ENCODE measurements at places on chromosomes 6 and 20.

DNA sequence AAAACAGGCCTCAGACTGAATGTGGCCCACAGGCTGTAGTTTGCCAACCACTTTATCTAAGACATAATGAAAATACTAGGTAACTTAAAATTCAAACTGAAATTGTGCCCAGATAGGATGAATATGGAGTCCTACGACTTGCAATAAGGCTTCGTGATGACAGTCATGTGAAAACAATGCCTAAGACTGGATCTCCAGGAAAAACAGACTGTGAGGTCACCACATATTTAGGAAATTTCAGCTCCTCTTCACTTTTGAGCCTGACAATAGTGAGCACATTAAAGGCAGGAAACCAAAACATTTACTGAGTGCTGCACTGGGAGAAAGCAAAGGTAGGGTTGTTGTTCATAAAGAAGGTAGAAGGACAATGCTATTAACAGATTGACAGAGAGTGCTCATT lies 50.0 kb downstream of the RTN4IP1 start:
- no peak for DNase-seq

DNA sequence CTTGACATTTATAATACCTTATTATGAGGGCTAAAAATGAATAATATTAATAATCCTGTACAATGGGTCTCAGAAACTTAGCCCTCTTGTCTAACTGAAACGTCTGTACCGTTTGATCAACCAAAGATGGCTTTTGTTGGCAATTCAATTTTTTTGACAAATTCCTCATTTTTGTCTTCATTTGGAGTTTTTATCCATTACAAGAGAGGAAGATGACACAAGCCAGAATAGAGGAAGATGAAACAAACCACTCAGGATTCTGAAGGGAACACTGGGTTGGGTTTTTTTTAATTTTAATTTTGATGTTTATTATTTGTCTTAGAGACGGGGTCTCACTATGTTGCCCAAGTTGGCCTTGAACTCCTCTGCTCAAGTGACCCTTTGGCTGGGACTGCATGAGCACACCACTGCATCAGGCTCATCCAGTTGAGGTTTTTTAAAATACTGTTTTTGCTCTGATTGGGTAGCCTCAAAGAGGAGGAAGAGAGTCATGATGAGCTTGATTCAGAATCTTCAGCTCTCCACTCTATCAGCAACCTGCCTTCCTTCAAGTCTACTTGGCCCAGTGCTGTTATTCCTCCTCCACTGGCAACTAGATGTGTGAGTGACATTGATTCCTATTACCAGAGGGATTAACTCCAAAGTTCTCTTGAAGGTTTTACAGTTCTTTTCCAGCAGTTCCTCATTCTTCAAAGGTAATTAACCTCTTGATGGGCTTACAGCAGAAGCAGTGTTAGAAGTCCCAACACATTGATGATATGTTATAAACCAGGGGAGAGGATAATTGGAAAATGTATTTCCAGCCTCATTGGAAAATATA lies 71.3 kb downstream of the ATXN1 start:
- no peak for DNase-seq

- DNase-seq, result no peak
Measured at GRCh38 chr6:127404133-127404532, 55.1 kb downstream of the KIAA0408 start.

DNA sequence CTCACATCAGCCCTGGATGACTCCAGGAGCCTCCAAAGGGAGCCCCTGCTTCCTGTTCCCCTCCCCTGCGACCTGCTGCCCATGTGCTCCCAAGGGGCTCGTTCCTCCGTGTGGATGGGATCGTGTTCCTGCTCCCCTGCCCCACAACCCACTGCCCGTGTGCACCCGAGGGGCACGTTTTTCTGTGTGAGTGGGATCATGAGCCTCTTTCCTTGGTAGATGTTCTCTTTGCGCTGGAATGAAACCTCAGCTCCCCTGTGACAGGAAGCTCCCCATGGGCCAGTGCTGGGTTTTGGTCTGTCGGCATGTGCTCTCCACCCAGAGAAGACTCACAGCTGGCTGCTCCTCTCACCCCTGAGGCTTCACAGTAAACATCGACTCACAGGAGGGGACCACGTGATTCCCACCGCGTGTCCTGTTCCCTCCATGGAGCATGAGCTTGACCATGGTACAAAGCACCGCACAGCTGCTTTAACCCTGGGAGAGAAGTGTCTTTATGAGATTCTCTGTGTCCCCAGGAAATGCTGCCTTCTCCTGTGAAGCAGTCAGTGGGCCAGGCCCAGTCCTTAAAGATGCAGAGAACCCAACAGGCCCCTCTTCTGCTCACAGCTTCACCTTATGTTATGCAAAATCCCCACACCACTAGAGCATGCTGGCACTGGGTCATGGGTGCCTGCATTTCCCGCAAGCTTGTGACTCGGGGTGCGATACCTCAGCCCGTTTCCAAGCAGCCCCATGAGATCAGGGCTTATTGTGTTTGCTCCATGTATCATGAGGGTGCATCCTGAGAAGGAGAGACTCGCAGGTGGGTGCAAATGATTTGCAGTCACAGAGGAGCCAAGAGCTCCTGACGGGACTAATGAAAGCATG lies 215.1 kb downstream of the ERMARD start:
- no peak for DNase-seq

DNA sequence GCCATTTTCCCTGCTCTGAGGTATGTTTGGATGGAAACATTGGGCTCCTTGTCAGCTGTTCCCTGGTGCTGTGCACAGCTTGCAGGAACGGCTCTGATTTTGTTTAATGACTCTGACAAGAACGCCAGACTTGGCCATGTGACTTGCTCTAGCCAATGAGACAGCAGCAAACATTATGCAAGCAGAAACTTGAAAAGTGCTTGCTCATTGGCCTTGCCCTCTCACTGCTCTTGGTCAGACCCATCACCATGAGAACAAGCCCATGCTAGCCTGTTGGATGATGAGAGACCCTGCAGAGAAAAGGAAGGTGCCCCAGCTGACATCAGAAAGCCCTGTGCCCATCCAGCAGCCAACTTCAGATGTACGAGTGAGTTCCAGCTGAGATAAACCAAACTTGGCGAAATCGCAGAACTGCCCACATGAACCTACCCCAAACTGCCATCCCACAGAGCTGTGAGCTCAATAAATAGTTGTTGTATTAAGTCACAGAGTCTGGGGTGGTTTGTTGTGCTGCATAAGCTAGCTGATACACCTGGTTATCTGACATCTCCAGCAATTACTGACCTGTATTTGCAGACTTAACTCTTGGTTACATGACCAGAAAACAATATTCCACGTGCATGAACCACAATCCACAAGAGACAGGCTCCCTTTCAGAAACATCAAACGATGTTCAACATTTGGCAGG lies 96.9 kb downstream of the JPH2 start:
- no peak for DNase-seq

GRCh38 chr6:46016063-46016608 lies 476 bp upstream of the CLIC5 start:
- DNase-seq, result no peak

GRCh38 chr6:24692848-24693592 lies 25.9 kb downstream of the C6orf62 start:
- DNase-seq, result no peak

DNA sequence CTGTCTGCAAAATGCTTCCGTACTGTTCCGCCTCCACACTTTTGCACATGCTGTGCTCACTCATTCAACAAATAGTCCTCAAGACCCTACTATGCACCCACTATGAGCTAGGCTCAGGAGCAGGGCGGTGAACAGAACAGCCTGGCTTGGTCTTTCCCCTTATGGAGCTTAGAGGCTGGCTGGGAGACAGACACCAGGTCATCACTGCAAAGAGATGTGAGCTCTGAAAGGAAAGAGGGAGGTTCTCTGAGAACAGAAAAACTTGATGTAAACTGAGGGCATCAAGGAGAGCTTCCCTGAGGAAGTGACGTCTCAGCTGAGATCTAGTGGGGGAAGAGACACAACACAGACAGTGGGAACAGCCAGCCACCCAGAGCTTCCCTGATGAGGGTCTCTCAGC lies 31.0 kb upstream of the TGM2 start:
- no peak for DNase-seq

DNA sequence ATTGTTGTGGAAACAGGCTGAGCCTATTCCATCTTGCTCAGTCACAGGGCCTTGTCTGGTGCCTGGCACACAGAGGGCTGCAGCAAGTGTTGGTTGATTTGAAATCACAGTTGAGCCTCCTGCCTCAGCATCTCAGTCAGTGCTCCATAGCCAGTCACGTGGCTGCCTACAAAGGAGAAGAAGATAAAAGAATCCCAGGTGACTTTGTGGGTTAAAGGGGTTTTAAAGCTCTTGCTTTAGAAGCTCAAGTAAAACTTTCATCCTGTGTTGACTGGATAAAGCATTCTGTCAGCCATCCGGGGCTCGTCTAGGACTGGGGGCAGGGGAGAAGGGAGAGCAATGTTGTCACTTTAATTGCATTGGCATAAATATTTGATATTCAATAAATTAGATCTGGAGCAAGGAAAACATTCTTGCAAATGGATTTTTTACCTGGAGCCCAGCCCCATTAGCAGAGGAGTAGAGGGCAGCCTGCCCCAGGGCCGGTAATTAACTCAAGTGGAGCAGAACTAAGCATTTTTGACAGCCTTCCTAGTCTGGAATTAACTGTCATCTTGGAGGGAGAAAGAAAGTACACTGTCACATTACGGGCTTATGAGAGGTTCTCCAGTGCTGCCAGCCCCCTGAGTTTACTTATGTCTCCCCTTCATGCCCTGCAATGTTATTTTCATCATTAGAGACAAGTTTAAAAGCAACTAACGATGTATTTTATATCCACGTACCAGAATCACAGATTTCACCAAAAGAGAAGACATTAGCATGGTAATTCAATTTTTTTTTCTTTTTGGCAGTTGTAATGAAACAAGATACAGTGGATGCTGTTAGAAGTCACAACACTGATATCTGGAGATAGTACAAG lies 71.7 kb upstream of the GTSF1L start:
- DNase-seq, result no peak

GRCh38 chr20:58402827-58403226 lies 13.8 kb downstream of the VAPB start:
- no peak for DNase-seq

GRCh38 chr20:46900086-46900485 lies 5.4 kb downstream of the EYA2 start:
- no peak for DNase-seq

- DNase-seq, result no peak
Measured at GRCh38 chr6:136134751-136135150, 115.4 kb downstream of the MTFR2 start.

GRCh38 chr6:43226192-43226851 lies 3.0 kb downstream of the DNPH1 start:
- no peak for DNase-seq

GRCh38 chr6:136487759-136488425 lies 62.3 kb downstream of the MAP7 start:
- DNase-seq, result no peak
